ENCODE measurements at places on chromosomes 7 and 10.

- DNase-seq = no peak
These were observed 31.3 kb upstream of the C10orf53 start for GRCh38 chr10:49647985-49648795.

DNA sequence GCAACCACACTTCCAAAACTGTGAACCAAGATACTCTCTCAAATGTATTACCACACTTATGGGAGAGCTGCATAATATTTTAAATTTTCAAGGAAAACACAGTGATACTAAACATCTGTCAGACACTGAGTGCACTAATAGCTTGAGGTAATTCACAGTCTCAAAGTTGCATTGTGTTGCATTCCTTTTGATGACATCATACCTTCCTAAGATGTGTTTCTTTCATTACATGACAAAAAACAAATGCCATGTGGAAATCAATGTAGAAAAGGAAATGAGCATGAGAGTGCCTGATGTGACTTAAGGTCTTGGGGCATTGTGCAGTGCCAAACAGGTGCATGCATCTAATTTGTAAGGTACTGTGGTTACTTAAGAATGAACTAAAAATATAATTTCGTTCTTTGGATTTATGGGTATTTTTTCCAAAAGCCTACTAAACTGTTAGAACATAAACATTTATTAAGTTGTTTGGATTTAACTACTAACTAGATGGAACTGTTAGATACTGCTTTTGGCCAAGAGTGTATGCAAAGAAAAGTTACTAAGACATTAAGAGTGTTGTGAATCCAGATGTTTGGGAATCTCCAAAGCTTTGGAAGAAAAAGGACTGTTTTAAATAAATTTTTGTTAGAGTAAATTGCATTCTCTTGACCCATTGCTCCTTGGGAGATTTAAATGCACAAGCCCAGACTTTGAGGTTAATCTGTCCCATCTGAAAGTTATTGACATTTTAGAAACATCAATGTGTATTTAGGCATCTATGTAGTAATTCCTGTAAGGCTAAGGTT, 496.2 kb upstream of the SEMA3D start:
- no peak for DNase-seq

GRCh38 chr10:90413196-90413595, 444.6 kb downstream of the HTR7 start:
- DNase-seq = no peak

DNA sequence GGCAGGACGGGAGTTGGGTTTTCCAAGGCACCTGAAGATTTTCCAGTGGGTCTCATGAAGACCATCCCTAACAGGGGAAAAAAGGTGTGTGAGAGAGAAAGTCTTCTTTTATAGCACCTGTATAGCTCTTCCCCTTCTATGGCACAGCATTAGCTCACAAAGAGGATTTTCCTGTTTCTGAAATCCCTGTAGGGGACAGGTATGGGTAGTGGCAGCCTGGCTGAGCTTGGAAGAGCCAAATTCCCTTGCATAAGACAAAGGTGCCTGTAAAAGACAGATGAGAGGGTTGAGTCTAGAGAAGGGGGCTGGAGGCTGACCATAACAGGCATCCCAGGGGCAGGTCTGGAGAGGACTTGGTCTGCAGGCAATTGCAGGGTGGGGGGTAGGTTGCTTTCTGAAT, 63.7 kb downstream of the COL13A1 start:
- DNase-seq = no peak

DNA sequence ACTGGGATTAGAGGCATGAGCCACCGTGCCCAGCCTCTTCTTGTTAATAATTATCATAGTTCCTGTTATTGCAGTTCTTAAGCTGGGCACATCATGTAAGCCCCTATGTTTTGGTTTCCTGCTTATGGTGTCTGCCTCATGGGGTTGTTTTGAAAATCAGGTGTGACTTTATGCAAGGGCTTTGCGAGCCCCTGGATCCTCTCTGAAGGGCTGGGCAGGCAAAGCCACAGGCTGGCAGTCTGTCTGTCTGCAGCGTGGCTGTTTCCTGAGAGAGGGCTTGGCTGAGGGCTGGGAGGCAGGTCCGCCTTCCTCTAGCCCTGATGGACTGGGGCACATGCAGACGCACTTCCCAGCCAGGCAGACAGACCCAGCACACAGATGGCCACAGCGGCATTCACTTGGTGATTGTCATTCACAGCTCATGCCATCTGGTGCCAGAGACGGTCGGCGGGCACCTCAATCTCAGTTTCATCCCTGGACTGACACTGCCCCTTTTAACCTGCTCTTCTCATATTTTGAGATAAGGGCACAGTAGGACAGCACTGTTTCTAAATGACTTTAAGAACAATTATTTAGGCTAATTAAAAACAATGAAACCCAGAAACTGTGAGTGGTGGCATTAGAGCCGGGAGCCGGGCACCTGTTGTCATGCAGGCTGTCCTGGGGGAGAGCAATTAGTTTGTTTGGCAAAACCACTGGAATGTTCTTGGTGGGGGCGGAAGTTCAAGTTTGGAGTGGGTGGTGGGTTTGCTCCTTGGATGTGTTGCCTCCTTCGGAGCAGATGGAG, 35.5 kb downstream of the RBM20 start:
- DNase-seq = no peak

DNA sequence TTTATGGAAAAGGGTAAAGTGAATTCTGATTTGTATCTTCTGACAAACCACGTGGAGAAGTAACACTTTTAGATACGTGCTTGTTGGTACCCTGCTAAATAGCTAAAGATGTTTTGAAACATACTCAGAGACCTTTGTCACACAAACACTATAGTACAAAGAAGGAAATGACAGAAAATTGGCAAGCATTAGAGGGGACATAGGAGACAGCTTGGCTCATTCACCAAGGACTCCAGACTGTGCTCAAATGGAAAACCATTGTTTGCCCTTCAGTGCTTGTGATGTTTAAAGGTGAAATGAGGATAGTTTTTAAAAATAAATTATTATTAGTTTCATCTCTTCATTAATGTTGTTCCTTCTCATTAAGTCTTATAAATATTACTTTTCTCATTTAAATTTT, 34.0 kb upstream of the CD36 start:
- no peak for DNase-seq

- DNase-seq = no peak
These were observed 517 bp downstream of the ITGB1 start for GRCh38 chr10:32957341-32958084.

Measured in GM12892 (cell line).